Activated CD4-positive, alpha-beta memory T cell treated with anti-CD3 and anti-CD28 coated beads for 36 hours (primary cell): ENCODE measurements at places on chromosomes 1 and 21.

DNA sequence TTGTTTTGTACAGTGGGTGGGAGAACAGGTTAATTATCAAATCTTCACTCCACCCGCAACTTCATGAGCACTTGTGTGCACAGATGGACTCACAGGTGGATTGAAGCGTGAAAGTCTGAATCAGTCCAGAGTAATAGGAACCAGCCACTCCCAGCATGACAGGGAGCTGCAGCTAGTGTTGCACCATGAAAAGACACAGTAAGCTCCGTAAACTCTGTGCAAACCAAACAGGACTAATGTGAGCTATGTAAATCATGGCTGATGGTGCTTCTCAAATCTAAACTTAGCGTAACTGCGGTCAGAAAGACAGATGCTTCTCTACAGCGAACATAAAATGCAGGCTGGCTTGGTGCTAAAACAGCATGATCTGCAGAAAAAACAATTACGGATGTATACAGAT is 114.4 kb downstream of the CENPF start:
- H3K4me3 ChIP-seq, result no peak overlapping the region
- no peaks in the 10 kb centered on the region for H3K4me1 ChIP-seq
- peaks cover 7% of the 10 kb centered on the region for H3K27me3 ChIP-seq
- no peak overlapping the region for H3K27ac ChIP-seq
- H3K36me3 ChIP-seq, result no peaks in the 10 kb centered on the region
- DNase-seq, result no peak

GRCh38 chr21:42117229-42117966 is 46.3 kb downstream of the UMODL1 start:
- peaks cover 11% of the 10 kb centered on the region for H3K4me1 ChIP-seq
- no peak overlapping the region for H3K4me3 ChIP-seq
- H3K36me3 ChIP-seq, result no peaks in the 10 kb centered on the region
- H3K27me3 ChIP-seq, result peaks cover 51% of the 10 kb centered on the region

GRCh38 chr1:224169718-224170270 is 13.2 kb upstream of the DEGS1 start:
- DNase-seq, result no peak
- no peaks in the 10 kb centered on the region for H3K27me3 ChIP-seq
- H3K27ac ChIP-seq, result no peak overlapping the region
- no peak overlapping the region for H3K4me3 ChIP-seq
- H3K4me1 ChIP-seq, result peaks cover 30% of the 10 kb centered on the region
- peaks cover 3% of the 10 kb centered on the region for H3K36me3 ChIP-seq

- peaks cover 10% of the 10 kb centered on the region for H3K36me3 ChIP-seq
- no peak overlapping the region for H3K4me3 ChIP-seq
- no peak for DNase-seq
- no peaks in the 10 kb centered on the region for H3K27me3 ChIP-seq
These were observed 95.9 kb downstream of the USP25 start for GRCh38 chr21:15825700-15826099.

DNA sequence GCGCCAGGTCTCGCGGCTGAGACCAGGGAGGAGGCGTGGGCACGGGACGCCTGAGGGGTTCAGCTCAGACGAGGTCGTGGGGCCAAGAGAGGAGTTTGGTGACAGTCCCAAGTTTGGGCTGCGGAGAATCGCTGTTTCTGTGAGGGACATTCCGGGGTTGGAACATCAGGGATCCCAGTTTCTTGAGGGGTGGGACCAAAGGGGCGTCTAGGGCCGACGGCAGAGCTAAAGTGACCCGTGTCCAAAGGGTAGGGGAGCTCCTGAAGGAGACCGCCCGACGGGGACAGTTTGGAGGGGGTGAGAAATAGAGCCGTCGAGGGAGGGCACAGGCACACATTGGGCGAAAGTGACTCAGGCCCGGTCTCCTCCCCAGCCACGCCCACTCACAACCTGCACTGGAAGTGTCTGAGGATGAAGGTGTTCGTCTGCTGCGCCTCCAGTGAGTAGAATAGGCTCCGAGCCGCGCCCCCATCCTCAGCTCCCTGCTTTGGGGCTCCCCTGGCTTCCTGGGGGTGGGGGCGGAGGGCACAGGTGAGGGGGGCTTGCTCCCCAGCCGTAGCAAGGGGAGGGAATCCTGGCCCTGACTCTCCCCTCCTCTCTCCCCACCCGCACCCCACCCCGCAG is 7.0 kb downstream of the EFNA3 start:
- H3K27me3 ChIP-seq, result peaks cover 30% of the 10 kb centered on the region
- H3K4me1 ChIP-seq, result peaks cover 34% of the 10 kb centered on the region
- H3K36me3 ChIP-seq, result no peaks in the 10 kb centered on the region
- DNase-seq, result peak; percentile 88

DNA sequence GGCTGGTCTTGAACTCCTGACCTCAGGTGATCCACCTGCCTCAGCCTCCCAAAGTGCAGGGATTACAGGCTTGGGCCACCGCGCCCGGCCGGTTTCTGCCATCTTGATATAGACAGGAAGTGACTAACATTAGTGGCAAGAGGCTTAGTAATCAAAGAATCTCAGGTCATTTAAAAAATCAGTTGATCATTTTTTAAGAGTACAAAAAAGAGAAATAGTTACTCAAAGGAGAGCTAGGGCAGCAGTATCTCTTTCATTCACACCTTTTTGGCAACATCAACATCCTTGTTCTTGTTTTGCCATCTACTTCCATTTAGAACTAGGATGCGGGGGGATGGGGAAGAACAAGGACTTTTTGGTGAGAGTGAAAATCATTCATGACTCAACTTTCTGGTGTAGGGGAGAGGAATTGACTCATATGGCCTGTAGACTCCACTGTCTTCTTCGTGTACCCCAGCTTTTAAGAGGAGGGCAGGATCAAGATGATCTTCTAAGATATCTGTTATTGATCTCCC is 8.8 kb downstream of the FCRLB start:
- H3K36me3 ChIP-seq, result no peaks in the 10 kb centered on the region
- peaks cover 41% of the 10 kb centered on the region for H3K4me1 ChIP-seq
- H3K27ac ChIP-seq, result peak overlapping the region; percentile 62
- peak overlapping the region; percentile 16 for H3K4me3 ChIP-seq
- peak; percentile 60 for DNase-seq
- peaks cover 28% of the 10 kb centered on the region for H3K27me3 ChIP-seq

GRCh38 chr1:210477328-210477924 is 148.7 kb downstream of the HHAT start:
- H3K4me1 ChIP-seq, result no peaks in the 10 kb centered on the region
- H3K27ac ChIP-seq, result no peak overlapping the region
- H3K36me3 ChIP-seq, result peaks cover 3% of the 10 kb centered on the region
- H3K4me3 ChIP-seq, result no peak overlapping the region
- no peak for DNase-seq

GRCh38 chr1:18803151-18803791 is 56.2 kb downstream of the TAS1R2 start:
- no peaks in the 10 kb centered on the region for H3K4me1 ChIP-seq
- no peaks in the 10 kb centered on the region for H3K36me3 ChIP-seq
- no peak for DNase-seq
- H3K4me3 ChIP-seq, result no peak overlapping the region
- H3K27me3 ChIP-seq, result peaks cover 11% of the 10 kb centered on the region
